ENCODE measurements at places on chromosomes 5 and 9.

- peak; percentile 36 for DNase-seq
Measured at GRCh38 chr5:172282272-172283019, 1.1 kb downstream of the UBTD2 start.

DNA sequence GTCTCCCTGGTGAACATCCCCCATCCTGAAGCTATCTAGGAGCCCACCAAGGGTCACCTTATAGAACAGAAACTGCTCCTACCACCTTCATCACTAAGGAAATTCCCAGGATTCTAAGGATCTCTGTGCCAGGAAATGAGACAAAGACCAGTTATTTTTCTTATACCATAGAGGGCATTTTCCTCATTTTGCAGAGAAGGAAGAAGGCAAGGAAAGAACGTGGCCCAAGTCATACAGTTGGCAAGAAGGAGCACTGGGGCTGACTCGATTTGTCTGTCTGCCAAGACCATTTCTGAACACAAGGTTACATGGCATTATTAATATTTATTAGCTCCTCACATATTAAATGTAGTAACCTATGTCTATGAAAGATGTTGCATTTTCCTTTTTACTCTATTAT lies 49.6 kb upstream of the TNFSF15 start:
- DNase-seq: no peak

GRCh38 chr9:18485714-18486113 lies 11.8 kb downstream of the ADAMTSL1 start:
- peak; percentile 7 for DNase-seq

- no peak for DNase-seq
Measured at GRCh38 chr9:93223260-93224180, 39.6 kb downstream of the WNK2 start.

- no peak for DNase-seq
Measured at GRCh38 chr5:56330806-56331205, 97.7 kb upstream of the ANKRD55 start.

GRCh38 chr5:124210111-124210910 lies 536.1 kb downstream of the ZNF608 start:
- DNase-seq: peak; percentile 7

DNA sequence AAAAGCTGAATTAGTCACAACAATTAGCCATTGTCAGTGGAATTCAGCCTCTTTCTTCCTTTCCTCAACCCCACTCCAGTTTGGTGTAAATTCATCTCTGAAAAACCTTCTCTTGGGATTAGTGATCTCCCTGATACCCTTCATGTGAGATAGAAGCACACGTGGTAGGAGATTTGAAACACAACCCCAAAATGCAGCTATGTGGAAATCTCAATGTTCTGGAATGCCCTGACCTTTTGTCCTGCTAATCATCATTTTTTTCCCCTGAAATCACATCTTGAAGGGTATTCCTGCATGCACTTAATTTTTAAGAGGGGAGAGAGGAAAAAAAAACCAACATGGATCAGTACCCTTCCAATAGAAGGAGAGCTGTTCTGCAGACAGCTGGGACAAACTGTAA lies 612.6 kb downstream of the EBF1 start:
- no peak for DNase-seq
